Mesenchymal stem cell (in vitro differentiated cells and primary cell): ENCODE measurements at places on chromosomes 16 and 17.

- no peaks in the 10 kb centered on the region for H3K36me3 ChIP-seq
- no peaks in the 10 kb centered on the region for H3K4me1 ChIP-seq
- no peak overlapping the region for H3K27ac ChIP-seq
- H3K4me3 ChIP-seq = no peak overlapping the region
Observed at GRCh38 chr17:68622423-68622822, 21.3 kb upstream of the FAM20A start.

DNA sequence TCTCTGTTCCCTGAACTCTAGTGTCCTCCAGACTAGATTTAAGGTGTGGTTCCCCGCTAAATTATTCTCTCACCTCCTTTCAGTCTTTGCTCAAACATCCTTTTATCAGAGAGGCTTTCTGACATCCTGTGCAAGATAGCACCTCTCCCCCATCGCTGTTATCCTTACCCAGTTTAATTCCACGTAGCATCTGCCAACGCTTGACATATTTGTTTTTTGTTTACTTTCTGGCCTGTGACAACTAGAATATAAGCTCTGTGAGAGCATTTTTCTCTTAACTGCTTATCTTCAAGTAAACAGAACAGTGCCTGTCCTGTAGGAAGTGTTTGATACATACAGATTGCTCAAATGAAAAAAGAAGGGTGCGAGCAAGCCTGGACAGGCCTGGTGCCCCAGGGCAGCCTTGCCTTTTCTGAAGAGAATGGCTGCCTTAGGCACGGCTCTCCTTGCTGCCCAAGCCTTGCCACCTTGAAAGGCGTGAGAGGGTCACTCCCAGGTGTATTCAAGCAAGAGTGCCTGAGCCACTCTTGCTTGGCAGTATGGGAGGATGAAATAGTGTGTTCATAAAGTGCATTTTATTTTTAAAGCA lies 9.7 kb downstream of the DYNLL2 start:
- H3K27me3 ChIP-seq = no peaks in the 10 kb centered on the region
- no peak for DNase-seq
- H3K4me3 ChIP-seq = no peak overlapping the region
- peaks cover 81% of the 10 kb centered on the region for H3K36me3 ChIP-seq
- no peak overlapping the region for H3K27ac ChIP-seq
- no peaks in the 10 kb centered on the region for H3K4me1 ChIP-seq

DNA sequence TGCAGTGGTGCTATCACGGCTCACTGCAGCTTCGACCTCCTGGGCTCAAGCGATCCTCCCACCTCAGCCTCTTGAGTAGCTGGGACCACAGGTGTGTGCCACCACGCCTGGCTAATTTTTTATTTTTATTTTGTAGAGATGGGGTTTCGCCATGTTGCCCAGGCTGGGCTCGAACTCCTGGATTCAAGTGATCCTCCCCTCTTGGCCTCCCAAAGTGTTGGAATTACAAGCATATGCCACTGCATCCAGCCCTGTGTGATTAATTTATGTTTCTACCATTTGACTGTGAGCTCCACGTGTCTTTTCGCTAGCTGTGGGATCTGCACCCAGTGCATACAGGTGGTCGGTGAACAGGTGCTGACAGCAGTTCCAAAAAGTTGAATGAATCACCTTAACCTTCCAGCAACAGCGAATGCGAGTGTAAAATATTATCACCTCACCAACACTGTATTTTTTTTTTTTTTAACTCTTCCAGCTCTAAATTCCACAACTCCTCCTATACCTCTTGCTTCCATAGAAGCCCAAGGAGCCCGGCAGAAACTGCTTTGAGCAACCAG lies 484 bp upstream of the NUDT7 start:
- H3K27me3 ChIP-seq = no peaks in the 10 kb centered on the region
- H3K36me3 ChIP-seq = peaks cover 6% of the 10 kb centered on the region
- H3K27ac ChIP-seq = no peak overlapping the region
- no peak for DNase-seq

- no peak overlapping the region for H3K4me3 ChIP-seq
- no peaks in the 10 kb centered on the region for H3K36me3 ChIP-seq
- H3K27ac ChIP-seq = no peak overlapping the region
- H3K27me3 ChIP-seq = peaks cover 5% of the 10 kb centered on the region
- no peak for DNase-seq
Observed at GRCh38 chr17:7992924-7993323, 9.5 kb upstream of the GUCY2D start.

DNA sequence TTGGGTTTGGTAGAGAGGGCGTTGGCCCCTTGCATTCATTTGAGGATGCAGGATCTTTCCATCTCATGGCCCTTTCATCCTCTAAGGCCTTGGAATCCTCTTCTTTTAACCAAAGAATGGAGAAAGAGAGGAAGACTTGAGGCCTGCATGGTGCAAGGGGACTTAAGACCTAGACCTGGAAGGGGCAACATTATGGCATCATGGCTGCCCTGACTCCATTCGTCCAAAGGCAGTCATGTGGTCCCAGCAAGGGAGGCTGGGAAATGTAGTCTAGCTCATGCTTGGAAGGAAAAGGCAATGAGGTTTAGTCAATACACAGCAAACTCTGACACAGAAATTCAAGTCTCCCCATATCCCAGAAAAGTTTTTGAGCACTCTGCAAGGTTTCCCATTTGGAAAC lies 30.7 kb upstream of the CDRT4 start:
- H3K27ac ChIP-seq = no peak overlapping the region
- peaks cover 9% of the 10 kb centered on the region for H3K4me1 ChIP-seq
- peaks cover 20% of the 10 kb centered on the region for H3K36me3 ChIP-seq

DNA sequence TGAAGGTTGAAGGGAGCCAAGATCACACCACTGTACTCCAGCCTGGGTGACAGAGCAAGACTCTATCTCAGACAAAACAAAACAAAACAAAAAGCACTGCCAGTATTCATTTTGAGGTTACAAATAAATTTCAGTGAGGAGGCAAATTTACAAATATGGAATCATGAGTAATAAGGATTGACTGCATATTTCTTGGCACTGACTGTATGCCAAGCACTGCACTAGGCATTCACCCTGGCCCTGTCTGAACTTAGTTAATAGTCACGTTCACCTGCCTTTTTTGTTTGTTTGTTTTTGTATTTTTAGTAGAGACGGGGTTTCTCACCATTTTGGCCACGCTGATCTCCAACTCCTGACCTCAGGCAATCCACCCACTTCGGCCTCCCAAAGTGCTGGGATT lies 5.1 kb downstream of the LDAF1 start:
- H3K27ac ChIP-seq = no peak overlapping the region
- DNase-seq = no peak
- H3K36me3 ChIP-seq = peaks cover 56% of the 10 kb centered on the region
- no peaks in the 10 kb centered on the region for H3K27me3 ChIP-seq
- H3K4me1 ChIP-seq = peaks cover 24% of the 10 kb centered on the region
- H3K4me3 ChIP-seq = no peak overlapping the region
